ENCODE measurements at places on chromosomes 4 and X.

DNA sequence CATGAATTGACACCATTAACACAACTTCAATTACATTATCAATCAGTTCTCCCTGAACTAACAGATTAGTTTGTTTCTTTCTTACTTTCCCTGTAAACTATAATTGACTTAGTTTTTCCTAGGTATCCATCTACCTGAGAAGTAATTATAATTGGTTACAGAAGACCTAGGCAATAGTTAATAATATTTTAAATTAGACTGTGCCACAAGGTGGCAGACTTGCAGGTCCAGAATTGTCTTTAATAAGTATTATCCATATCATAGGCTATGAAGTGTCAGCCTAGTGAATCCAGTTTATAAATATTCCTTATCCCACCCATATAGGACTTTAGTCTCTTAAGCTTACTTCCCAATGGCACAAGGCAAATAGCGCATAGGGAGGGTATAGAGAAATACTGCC, 48.9 kb upstream of the FAM47B start:
- no peak for DNase-seq

- DNase-seq: peak; percentile 19
These were observed 275.5 kb downstream of the CFAP299 start for GRCh38 chr4:80610845-80611677.

GRCh38 chr4:131339137-131339536, 1810.0 kb upstream of the PCDH10 start:
- no peak for DNase-seq

- no peak for DNase-seq
These were observed 124.3 kb upstream of the STX18 start for GRCh38 chr4:4666187-4666586.

DNA sequence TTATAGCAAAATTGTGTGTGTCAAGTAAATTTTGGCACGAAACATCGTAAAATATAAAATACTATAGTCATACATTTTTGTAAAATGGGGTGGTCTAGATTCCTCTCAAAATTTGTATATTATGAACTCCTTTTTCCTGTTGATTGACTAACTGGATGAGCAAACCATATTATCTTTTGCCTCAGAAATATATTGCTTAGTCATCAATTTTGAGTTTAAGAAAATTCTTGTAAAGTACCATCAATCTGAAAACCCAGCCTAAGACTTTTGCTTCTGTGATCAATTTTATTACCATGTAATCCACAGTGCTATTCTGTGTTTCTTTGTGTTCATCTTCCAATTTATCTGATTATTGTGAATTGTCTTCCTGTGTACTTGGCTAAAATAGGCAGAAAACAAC, 98.0 kb upstream of the PCDH18 start:
- DNase-seq: no peak

DNA sequence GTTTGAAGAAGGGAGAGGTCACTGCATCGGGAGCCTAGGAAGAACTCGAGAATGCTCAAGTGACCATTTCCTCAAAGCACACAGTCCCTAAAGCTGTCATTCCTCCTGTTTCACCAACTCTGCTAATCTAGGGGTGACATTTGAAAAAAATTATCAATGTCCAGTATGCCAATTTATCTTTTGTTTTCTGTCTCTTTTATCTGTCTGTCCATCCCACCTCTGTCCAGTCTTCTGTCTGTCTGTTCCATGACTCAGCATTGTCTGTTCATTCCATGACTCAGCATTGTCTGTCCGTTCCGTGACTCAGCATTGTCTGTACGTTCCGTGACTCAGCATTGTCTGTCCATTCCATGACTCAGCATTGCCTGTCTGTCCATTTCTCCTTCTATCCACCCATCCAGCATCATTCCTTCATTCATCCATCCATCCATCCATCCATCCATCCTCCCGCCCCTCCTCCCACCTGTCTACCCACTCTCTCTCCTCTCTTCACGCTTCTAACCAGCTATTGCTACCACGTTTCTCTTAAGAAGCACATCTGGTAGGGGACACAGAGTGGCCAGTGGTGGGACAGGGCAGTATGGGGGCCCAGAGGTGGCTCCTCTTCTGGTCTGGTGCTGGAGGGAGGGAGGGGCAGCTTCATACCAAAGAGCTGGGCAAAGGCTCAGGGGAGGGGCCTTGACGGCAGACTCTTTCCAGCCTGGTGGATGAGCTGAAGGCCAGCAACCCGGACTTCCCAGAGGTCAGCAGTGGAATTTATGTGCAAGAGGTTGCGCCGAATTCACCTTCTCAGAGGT, 34.1 kb downstream of the HTRA3 start:
- no peak for DNase-seq

- DNase-seq: no peak
These were observed 55.4 kb downstream of the NOP14 start for GRCh38 chr4:2907706-2908293.

- no peak for DNase-seq
These were observed 191.8 kb downstream of the PDGFC start for GRCh38 chr4:156779774-156780173.

GRCh38 chr4:134343081-134343480, 141.5 kb upstream of the PABPC4L start:
- no peak for DNase-seq

DNA sequence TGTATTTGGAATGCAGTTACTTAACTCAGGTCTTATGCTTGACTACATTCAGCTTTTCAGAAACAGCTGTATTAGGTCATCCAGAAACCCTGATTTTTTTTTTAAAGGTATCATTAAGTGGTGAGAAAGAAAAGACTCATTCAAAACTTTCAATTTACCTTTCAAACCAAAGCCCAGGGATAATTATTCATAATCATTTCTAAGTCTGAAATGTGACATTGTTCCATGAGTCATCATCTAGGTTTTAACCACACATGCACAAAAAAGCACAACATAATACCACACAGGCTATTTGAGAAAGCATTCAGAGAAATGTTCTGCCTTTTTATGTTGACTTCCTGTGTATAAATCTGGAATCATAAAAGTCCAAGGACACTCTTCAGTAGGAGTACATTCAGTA, 288.2 kb downstream of the IL1RAPL2 start:
- no peak for DNase-seq

DNA sequence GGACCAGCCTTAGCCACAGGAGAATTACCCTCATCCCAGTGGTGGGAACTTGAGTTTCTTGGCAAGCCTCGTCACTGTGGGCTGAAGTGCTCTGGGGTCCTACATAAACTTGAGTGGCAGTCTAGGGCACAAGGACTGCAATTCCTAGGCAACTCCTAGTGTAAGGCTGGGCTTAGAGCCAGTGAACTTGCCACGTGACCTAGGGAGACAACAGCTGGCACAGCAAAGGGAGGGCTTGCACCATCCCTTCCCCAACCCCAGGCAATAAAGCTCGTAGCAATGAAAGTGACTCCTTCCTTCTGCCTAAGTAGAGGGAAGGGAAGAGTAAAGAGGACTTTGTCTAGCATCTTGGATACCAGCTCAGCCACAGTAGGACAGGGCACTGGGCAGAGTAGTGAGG, 81.8 kb downstream of the TEX11 start:
- peak; percentile 29 for DNase-seq

DNA sequence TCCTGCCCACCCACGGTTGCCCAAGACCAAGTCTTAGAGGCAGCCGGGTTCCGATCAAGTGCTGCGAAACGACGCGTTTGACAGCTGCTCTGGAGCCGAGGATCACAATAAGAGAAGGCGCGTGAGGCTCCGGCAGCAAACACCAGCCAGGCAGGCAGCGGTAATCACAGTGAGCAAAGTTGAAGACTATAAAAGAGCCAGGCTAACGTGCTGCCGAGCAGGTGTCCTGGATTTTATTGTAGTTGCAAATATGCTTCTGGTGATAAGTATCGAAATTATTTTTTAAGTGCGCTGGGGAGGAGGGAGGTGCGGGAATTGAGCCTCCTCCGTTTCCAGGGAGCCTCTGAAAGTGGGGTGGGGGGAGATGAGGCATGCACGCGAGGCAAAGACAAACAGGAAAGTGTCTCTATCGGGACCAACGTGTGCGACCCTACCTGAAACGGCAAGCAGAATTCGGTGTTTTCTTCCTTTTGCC, 590 bp downstream of the GABRA2 start:
- peak; percentile 24 for DNase-seq

DNA sequence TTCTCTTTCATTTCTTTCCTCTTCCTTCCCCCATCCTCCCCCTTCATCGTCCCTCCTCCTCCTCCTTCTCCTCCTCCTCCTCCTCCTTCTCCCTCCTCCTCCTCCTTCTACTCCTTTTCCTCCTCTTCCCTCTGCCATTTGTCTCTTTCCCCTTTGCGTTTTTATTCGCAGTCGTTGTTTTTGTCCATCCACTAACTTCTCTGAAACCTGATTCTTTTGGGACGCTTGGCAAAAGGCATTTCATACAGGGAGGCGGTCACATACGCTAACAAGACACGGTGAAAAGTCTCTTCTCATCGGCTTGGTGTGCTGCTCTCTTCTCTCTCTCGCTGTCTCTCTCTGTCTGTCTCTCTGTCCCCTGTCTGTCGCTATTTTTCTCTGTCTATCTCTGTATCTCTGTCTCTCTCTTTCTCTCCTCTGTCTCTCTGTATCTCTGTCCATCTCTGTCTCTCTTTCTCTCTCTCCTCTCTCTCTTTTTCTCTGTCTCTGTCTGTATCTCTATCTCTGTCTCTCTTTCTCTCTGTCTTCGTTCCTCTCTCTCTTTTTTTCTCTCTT, 5.4 kb upstream of the SHOX start:
- DNase-seq: no peak

- no peak for DNase-seq
These were observed 54.7 kb downstream of the SMARCAD1 start for GRCh38 chr4:94262163-94263016.

DNA sequence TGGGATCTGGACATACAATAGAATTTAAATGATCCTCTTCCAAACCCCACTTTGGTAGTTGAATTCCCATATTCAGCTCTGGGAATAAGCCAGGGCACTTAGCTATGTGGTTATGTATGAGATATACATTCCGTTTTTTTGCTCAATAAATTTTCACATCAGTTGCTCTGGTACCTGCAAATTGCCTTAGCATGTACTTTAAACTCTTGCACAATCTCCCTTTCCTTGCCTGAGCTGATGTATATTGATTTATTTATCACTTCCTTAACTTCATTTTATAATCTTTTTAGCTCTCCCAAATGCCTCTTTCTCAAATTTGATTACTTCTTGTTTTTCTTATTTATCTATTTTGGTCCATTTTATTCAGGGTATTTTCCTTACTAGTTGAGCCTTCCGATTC, 90.1 kb upstream of the AGA start:
- no peak for DNase-seq

GRCh38 chr4:38764277-38764676, 18.5 kb downstream of the TLR10 start:
- no peak for DNase-seq

GRCh38 chrX:111869639-111870034, 6.3 kb upstream of the TRPC5OS start:
- DNase-seq: peak; percentile 17

DNA sequence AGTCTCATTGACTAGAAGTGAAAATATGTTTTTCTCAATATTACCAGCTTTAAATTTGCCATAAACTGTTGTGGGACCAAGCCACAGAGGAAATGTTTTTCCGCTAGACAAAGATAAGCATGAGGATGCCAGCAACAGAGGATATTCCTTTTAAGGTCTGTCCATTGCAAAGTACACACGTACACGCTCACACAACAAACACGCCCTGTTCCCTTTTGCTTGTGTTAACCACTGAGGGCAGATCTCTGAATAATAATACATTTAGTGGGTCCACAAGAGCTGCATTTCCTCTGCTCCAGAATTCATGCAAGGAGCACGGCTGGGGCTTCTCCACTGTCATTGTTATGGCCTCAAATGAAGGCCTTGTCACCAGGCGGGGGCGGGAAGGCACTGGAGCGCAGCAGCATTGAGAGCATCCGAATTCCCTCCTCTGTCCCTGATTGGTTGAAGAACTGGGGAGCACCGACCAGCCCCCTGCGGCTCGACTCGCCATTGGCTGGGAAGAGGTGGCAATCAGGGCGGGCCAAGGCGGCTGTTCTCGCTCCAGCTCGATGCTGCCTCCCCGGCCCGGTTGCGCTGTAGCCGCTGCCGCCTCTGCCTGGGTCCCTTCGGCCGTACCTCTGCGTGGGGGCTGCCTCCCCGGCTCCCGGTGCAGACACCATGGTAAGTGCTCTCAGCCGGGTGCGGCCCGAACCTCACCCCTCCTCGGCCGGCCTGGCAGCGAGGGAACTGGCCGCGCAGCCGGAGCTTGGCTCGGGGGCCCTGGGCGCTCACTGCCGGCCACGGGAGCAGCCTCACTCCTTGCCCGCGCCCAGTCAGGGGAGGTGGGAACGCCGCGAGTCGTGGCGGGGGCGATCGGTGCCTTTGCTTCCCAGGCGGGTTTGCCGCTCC, at the start of gene GUCY1B1:
GUCY1B1 (plus strand) TSS at position 541 of the 891 bp plus-strand sequence; CDS start at position 661, 120 bp downstream.
- peak; percentile 26 for DNase-seq

GRCh38 chr4:38500433-38500832, 163.6 kb upstream of the KLF3 start:
- DNase-seq: no peak

DNA sequence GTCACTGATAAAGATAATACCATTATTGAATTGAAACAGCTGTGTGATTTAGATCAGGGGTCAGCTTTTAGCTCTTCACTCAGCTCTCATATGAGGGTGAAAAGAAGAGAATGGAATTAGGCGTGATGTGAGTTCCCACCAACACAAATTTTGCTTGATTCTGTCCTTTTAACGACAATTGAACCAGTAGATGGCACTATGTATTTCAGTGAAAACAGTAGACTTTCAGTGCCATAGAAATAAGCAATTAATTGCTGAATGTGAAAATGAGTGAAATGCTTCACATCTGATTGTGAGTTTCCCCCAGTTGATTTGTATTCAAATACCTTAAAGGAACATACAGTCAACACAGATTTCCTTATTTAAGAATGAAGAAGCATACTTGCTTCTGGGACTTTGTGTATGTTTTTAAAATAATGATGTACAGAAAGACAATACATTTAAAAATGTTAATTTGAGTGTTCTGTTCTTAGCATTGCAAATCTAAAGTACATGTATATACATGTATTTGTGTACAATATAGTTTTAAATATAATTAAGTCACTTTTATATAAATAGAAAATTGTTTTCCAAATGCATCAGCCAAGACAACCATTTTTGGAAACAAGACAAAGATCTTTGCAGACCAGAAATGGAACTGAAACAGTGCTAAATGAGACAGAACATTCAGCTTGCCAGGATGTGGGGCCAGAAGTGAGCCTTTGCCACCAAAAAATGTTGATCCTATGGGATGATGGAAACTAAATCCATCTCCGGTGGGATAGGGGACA, 178.8 kb downstream of the SNCA start:
- DNase-seq: no peak

DNA sequence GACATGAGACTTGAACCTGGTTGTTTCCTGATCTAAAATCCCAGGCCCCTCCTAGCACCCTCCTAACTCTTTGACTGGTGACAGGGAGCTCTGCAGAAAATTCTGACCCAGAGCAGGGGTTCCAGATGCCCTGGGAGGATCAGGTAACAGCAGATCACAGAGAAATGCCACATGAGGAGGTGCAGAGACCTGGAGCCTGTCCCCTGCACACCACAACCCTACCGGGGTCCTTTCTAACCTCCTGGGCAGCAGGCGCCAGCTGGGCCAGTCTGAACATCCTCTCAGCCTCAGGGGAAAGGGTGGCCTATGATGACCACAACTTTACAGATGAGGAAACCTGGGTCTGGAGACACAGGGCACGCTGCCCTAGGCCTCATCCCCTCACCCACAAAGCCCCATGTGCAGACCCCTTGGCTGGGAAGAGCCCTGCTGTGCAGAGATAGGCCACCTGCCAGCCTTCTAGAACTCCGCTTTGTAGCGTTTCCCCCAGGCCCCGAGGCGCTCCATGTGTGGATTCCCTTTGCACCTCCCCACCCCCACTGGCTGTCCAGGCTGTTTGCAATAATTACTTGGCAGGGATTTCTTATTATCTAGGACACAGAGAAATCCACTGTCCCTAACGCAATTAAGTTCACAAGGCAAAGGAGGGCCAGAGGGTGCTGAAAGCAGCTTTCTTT, 36.5 kb downstream of the WDR1 start:
- DNase-seq: peak; percentile 57

- DNase-seq: no peak
These were observed 64.7 kb upstream of the CTSO start for GRCh38 chr4:156018383-156018782.

Measured in NCI-H1105 (cell line).